ENCODE measurements at places on chromosomes 5 and 9. TPM values are rescaled to one million over a fixed set of nuclear protein-coding genes. Genes with fewer than 3 reads are reported as not detected.

SLC28A3 gene
- total RNA-seq, result not detected

ZSWIM6 gene
- 1.8 TPM for total RNA-seq

IL9 gene
- not detected for total RNA-seq

RHOBTB3 gene
- 22.0 TPM for total RNA-seq

MRPL22 gene
- total RNA-seq, result 29.8 TPM

MEGF10 gene
- total RNA-seq, result not detected

LCN1 gene
- not detected for total RNA-seq

AMBP gene
- total RNA-seq, result 19.8 TPM

SHLD3 gene
- total RNA-seq, result 0.51 TPM

LMX1B gene
- not detected for total RNA-seq

CDX1 gene
- total RNA-seq, result not detected

- DNase-seq, result peak; percentile 53
Observed at GRCh38 chr5:55903121-55903701, 52.1 kb downstream of the IL31RA start.

GRCh38 chr5:42392917-42393316 lies 30.3 kb upstream of the GHR start:
- DNase-seq, result no peak

GRCh38 chr5:137700282-137700680 lies 35.6 kb downstream of the KLHL3 start:
- DNase-seq, result no peak

GRCh38 chr5:156363861-156364260 lies 36.9 kb downstream of the SGCD start:
- no peak for DNase-seq

DNA sequence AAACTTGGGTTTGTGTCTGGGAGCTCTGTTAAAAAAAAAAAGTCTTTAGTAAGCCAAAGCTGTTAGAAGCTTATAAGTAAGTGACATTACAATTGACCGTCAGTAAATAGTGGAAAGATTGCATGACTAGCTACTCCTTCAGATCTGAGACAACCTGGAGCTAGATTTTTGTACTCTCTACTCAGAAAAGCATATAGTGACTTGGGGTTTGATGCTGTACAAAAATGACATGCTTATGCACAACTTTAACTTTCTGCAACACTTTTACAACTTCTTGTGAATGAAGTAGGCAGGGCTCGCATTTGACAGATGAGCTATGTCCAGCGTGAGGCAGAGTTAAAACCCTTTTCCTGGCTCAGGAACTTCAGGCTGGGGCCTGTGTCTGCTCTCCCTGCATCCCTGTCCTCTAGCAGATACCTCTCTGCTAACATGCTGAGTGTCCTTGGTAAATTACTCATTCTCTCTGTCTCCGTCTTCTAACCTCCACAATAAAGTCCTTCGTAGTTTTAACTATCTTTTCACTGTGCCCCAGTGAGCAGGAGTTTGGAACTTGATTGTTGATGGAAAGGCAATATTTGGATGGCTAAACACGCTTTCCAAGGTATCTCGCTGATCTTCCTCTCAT lies 471 bp upstream of the GHR start:
- no peak for DNase-seq

- DNase-seq, result no peak
Observed at GRCh38 chr5:131953969-131954368, 8.5 kb upstream of the MEIKIN start.

DNA sequence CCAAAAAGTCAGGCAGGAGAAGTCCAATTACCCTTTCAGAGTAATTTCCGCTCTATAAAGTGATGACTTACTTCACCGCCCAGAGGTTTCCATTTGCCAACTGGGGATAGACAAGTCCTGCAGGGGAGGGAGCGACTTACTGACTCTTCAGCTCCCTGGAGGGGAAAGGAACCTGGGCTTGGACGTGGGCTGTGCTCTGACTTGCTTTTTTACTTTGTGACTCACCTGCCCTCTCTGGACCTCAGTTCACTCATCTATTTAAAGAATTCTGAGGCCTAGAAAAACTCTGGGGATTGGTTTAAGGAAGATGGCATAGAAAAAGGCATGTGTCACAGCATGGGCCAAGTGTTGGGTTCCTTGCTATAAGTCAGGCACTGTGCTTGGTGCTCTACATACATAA lies 180.4 kb upstream of the TRIM32 start:
- peak; percentile 29 for DNase-seq

- DNase-seq, result peak; percentile 64
Observed at GRCh38 chr5:181170996-181171395, 23.6 kb downstream of the OR2V2 start.

DNA sequence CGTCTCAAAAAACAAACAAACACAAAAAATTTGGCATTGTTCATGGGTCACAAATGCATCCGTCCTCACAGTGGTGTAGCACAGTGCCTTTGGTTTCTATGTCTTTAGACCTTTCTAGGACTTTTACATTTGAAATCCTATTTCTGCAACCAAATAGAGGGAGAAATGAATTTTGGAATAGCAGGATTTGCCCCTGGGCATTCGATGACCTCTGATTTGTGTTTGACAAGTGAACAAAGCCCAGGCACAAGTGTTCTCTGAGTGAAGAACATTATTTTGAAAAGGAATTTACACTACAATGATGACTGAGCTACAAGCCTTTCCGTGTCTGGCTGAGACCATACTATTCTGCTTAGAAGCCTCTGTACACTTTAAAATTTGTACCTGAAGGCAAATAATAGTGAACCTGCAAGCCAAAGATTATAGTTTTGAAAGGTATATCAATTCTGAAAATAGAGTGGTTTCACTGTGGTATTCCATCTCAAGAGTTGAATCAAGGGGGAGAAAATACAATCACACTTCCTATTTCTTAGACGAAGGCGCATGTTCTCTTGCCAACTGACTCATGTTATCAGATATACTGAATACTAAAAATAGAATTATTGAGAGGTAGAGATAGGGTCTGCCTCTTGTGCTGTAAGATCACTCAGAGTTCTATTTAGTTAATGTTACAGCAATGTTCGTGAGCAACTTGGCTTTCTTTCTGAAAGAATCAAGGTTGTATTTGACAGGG lies 297.6 kb downstream of the KDM4C start:
- no peak for DNase-seq

DNA sequence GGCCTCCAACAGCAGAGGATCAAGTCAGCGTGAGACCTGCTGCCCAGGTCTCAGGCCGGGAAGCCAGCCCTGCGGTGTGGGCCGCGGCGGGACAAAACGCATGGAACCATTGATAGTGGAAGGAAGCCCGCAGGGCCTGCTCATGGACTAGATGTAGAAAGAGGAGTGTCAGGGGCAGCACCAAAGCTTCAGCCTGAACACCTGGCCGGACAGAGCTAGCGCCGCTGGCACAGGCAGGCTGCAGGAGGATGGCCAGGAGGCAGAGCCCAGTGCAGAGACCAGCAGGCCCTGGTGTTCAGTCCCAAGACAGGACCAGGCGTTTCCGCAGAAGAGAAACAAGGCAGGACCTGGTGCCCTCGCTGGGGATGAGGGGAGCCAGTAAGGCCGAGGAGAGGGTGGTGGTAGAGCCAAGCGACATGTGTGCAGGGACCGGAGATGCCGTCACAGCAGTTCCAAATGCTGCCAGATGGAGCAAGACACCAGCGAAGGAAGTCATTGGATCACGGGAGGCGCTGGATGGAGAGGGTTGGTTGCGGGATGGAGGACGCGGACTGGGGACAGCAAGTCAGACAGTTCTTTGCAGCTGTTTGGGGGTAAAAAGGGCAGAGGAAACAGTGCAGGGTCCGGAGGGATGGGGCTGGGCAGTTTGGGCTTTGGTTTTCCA lies 42.1 kb upstream of the OLFM1 start:
- DNase-seq, result no peak

- DNase-seq, result peak; percentile 59
Observed at GRCh38 chr5:18393565-18394442, 759.5 kb downstream of the TAF11L14 start.

- no peak for DNase-seq
Observed at GRCh38 chr5:80225934-80226326, 29.9 kb downstream of the SERINC5 start.

DNA sequence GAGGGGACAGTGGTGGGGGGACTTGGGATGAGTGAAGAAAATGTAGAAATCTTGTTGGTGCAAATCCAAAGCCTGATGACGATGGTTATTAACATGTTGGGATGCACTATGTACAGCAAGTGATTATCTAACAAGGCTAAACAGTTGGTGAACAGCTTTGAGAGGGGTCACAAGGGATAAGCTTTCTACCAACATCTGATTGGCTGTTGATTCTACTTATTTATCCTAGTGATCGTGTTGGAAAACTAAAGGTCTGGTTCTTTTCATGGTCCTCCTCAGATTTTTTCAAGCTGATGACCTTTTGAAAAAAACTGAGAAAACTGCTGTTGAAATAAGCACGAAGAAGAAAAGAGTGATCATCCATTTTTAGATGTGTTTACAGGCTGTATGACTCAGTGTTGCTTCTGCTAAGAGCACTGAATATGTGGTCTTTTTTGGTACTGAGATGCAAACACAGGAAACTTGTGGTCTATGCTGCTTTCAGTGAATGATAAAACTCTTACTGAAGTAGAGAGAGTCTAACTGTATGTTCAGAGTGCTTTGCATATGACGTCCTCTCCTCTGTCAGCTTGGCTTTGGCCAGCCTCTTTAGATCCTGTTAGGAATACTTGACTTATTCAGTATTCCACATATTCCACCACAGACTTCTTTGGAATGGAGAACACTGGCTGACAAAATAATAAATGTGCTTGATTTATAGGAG lies 174.8 kb downstream of the SLF1 start:
- DNase-seq, result no peak

- peak; percentile 28 for DNase-seq
Observed at GRCh38 chr5:170145462-170145861, 39.8 kb downstream of the FOXI1 start.

DNA sequence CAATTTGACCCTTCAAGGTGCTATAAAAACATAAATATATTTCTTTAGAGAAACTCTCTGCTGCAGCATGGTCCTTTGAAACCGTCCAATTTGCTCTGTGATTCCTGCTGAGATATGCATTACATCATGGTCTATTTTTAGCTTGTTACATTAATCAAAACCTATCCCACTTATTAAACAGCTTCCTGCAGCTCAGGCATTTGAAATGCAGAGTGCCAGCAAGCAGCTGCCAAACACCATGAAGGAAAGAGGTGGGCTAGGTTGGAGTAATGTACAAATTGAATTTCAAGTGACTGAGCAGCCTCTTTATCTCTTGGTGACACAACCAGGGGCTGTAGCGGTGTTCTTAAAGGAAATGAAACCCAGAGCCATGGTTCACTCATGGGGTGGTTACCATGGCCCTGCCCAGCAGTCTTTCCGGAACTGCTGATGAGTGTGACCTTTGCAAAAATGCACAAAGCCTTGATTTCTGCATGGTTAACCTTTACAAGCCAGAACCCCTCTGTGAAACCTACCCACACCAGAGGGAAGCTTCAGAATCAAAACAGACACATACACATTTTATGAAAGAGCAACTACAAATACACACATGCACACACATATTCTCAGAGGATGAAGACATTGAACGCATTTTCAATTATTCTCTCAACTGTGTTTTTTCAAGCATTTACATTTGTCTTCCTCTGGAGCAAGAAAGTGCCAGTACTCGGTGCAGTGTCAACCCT lies 155.8 kb upstream of the ZNF608 start:
- peak; percentile 78 for DNase-seq

DNA sequence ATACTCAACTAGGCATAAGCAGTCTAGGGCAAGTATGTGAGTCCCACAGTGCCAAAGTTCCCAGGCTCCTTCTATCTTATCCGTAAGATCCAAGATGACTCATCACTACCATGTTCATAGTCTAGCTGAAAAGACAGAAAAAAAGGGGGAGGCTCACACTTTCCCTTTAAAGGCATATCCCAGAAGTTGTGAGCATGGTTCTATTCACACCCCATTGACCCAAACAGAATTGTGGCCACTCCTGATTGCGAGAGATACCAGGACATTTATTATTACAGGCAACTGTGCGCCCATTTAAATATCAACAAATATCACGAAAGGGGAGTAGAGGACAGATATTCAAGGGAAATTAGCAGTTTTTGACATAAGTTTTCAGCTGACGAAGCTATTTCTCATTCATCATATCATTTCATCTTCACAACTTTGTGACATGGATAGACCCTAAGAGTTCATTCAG lies 8.1 kb upstream of the PFDN1 start:
- DNase-seq, result peak; percentile 62

GRCh38 chr5:14281746-14282181 lies 138.6 kb downstream of the TRIO start:
- no peak for DNase-seq

DNA sequence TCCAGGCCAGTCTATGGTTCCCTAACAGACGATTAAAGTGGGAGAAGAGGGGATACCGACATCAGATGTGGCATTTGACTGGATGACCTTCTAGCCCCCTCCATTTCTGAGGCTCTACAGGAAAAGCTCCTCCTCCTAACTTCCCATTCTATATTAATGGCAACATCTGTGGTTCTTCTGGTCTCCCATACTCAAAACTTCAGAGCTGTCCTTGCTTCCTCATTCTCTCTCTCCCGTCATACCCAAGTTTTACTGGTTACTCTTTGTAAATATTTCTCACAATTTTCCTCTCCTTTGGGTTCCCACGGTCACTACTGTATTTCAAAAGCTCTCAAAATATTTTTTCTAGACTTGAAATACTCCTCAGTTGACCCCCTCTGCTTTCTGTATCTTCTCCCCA lies 36.0 kb upstream of the IL7R start:
- no peak for DNase-seq

DNA sequence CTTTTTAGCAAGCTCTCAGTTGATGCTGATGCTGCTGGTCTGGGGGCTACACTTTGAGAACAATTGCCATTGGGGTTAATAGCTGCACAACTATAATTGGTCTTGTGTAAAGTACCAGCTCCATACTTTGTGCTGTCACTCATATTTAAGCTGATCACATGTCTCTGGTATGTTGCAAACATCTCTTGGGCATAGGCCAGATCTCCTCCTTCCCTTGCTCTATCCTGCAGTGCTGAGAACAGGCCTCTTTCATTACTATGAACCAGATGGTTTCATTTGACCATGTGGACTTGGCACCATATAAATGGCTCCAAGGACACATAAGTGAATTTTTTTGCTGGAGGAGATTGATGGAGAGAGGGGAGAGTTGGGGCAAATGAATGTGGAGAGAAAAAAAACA lies 48.4 kb downstream of the DMRT2 start:
- no peak for DNase-seq

GRCh38 chr5:132445930-132446329 lies 44.6 kb downstream of the IRF1 start:
- DNase-seq, result no peak

DNA sequence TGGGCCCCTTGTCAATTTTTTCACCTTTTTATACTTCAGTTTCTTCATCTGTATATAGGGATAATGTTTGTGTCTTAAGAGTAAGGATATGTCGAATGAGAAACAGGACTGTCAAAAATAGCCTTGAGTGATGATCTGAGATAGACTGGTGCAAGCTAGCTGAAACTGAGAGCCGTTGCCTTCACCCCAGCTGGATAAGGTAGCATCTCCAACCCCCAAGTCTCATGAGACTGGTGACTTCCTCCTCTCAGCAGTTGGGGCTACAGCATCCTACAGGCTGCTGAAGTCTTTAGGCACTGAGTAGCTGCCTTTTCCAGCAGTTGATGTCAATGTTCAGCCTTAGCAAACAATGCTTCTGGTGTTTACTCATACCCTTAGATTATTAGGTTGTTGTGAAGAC lies 330.2 kb downstream of the OSTF1 start:
- DNase-seq, result no peak

Measured in Caki2 (cell line).